ENCODE measurements at places on chromosomes 13 and 19. TPM values are rescaled to one million over a fixed set of nuclear protein-coding genes. Genes with fewer than 3 reads are reported as not detected.
A peak's percentile ranks its signal among the peaks of the same experiment; 100 is the strongest.

- DNase-seq, result no peak
Measured at GRCh38 chr13:98998831-98999638, 21.2 kb upstream of the DOCK9 start.

DNA sequence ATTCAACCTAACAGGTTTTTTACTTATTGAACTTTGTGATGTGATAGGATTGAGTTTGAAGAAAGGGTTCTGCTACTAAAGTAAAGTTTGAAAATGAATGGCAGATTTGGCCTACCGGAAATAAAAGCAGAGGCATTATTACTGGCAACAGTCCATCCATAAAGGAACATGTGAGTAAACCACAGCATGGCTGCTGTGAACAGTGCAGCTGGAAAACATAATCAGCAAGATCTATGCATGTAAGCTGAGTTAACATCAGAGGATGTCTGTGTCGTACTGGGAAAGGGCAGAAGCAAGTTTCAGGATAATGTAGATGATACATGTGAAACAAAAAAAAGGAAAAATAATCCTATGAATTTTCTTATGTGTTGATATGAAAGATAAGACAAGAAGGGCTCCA, 87.6 kb downstream of the CYSLTR2 start:
- no peak for DNase-seq

The GRIN2D gene
- 0.91 TPM for total RNA-seq

GRCh38 chr13:33057019-33057780, 41.0 kb downstream of the KL start:
- no peak for DNase-seq

DNA sequence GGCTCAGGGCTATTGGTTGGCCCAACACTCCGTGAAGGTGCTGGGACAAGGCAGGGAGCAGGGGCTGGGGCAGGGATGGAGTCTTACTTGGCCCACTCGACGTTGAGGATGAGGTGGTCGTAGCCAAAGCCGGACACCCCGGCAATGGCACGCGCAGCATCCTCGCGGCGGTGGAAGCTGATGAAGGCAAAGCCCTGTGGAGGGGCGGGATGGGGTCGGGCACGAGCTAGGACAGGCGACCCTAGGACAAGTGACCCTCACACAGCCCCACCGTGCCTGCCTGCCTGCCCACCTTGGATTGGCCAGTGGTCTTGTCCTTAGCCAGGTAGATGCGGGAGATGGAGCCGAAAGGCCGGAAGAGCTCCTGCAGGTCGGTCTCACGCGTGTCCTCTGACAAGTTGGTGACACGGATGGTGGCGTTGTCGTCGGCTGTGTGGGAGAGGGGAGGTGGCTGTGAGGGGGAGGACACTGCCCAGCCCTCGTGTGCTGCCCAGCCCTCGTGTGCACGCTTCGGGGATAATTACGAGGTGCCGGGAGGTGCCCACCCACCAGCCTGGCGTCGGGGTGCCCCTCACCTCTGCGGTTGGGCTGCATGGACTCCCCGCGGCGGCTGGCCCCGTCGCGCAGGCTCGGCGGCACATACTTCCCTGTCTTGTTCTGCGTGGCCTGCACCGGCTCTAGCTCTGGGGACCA, 4.0 kb downstream of the P2RY11 start:
- peak; percentile 50 for DNase-seq

- DNase-seq, result no peak
Measured at GRCh38 chr13:66048888-66049287, 1181.2 kb downstream of the PCDH9 start.

GRCh38 chr19:51535535-51535934, 4.1 kb upstream of the SIGLEC6 start:
- no peak for DNase-seq

- no peak for DNase-seq
Measured at GRCh38 chr19:12833418-12833737, 1.0 kb downstream of the RTBDN start.

The ATP8B3 gene
- total RNA-seq, result 4.7 TPM

The SIGLEC12 gene
- not detected for total RNA-seq

DNA sequence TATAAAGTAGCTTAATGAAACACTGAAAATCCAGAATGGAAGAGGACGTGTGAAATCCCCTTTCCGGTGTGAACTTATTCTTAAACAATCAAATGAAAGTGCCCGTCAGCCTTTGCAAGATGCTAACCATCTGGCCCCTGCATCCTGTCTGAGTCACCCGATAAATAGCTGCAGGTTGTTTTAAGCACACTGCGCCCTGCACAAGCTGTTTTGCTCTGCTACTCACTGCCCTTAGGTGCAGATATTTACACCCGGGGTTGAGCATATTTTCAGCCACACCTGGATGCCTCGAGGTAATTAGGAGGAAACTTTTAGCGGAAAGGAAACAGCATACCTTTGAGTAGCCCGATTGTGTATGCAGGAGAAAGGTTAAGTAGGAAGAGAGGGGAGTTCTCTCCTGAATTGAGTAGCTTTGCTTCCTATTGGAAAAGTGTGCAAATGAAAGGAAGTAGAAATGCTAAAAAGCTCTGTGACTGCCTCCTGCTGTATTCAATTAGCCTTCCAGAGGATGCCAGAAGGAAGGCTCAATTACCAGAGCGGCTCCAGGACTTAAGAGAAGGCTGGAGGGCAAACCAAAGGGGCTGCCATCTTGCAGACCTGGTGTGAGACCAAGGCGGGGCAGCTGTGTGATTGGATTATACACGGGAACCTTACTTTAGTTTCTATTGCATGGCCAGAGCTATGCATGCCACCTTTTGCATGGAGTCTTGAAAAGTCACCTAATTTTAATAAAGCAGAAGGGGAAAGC, 42.5 kb downstream of the IRS2 start:
- DNase-seq, result no peak

The KLF12 gene
- total RNA-seq, result 29.5 TPM

DNA sequence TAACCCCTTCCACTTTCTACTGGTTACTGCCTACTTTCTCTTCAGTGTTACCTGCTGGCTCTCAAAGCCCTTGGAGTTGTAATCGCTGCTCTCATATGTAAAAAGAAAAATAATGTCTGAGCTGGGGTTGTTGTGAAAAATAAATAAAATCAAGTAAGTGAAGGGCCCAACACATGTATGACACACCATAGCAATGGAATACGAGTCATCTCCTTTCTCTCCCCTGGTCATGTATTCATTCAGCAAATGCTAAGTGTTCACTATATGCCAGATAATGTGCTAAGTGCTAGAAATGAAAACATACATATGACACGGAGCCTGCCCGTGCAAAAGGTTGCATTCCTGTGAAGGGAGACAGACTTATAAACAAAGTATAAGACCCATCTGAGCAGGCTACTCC, 535.0 kb downstream of the RFC3 start:
- no peak for DNase-seq

GRCh38 chr13:32159137-32159869, 127.7 kb downstream of the FRY start:
- no peak for DNase-seq

DNA sequence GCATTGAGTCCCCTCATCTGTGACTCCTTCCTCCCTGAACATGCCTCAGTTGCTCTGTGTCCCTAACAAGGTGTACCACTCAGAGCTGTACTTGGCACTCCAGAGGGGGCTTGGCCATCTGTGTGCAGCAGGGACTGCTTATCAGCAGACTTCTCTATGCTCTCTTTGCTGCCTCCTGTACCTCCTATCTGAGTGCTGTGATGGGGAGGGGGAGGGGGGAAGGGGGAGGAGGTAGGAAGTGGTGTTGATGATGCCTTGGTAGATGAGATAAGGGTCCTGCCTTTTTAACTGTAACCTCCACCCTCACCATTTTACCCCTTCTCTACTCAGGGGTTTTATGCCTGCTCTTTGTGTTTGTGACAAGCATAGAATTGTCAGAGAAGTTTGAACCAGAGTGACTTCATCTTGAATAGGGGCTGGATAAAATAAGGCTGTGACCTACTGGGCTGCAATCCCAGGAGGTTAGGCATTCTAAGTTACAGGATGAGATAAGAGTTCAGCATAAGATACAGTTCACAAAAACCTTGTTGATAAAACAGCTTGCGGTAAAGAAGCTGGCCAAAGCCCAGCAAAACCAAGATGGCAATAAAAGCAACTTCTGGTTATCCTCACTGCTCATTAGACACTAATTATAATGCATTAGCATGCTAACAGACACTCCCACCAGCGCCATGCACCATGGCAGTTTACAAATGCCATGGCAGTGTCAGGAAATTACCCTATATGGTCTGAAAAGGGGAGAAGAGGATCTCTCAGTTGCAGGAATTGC, 13.2 kb downstream of the PCDH8 start:
- DNase-seq, result no peak

The ZNF541 gene
- total RNA-seq, result 0.13 TPM

The KLHL1 gene
- not detected for total RNA-seq

GRCh38 chr19:918481-919198, 1.5 kb downstream of the KISS1R start:
- DNase-seq, result peak; percentile 70

The IZUMO1 gene
- total RNA-seq, result 0.66 TPM

DNA sequence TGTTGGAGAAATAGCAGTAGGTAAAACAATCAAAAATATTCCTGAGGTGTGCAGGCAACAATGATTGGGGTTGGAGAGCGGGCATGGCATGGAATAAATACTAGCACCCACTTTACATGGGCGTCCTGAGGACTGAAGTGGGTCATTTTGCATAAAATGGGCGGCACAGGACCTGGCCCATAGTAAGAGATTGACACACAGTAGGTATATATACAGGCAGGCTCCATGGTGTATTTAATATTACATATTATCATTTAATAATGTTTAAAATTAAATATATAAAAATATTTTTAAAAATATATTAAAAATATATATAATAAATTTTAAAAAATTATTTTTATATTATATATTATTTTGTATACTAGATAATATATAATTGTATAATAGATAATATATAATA, 48.3 kb downstream of the CRYL1 start:
- DNase-seq, result no peak

The PROZ gene
- total RNA-seq, result not detected
